Skeletal muscle tissue (tissue), 5 donors: ENCODE measurements at places on chromosomes 16 and 17. TPM values are rescaled to one million over a fixed set of nuclear protein-coding genes. Genes with fewer than 3 reads are reported as not detected.

FNDC8 gene
- not detected for total RNA-seq

UBALD2 gene
- 2.6 TPM for total RNA-seq

KRT12 gene
- not detected for total RNA-seq

ATP1B2 gene
- total RNA-seq = 1.6 TPM

GNAO1 gene
- under 0.01 TPM for total RNA-seq

WNK4 gene
- not detected for total RNA-seq

SAP30BP gene
- total RNA-seq = 36.5 TPM

LDHD gene
- total RNA-seq = 6.3 TPM
